ENCODE measurements at places on chromosomes 11 and 22.

GRCh38 chr11:16749666-16750065 is 11.2 kb downstream of the C11orf58 start:
- no peak for DNase-seq

- no peak for DNase-seq
These were observed 654.9 kb upstream of the CCDC90B start for GRCh38 chr11:83941050-83941449.

- no peak for DNase-seq
These were observed 183.3 kb downstream of the BLID start for GRCh38 chr11:121932646-121933185.

GRCh38 chr22:32765132-32765618 is 36.3 kb upstream of the TIMP3 start:
- DNase-seq = no peak

DNA sequence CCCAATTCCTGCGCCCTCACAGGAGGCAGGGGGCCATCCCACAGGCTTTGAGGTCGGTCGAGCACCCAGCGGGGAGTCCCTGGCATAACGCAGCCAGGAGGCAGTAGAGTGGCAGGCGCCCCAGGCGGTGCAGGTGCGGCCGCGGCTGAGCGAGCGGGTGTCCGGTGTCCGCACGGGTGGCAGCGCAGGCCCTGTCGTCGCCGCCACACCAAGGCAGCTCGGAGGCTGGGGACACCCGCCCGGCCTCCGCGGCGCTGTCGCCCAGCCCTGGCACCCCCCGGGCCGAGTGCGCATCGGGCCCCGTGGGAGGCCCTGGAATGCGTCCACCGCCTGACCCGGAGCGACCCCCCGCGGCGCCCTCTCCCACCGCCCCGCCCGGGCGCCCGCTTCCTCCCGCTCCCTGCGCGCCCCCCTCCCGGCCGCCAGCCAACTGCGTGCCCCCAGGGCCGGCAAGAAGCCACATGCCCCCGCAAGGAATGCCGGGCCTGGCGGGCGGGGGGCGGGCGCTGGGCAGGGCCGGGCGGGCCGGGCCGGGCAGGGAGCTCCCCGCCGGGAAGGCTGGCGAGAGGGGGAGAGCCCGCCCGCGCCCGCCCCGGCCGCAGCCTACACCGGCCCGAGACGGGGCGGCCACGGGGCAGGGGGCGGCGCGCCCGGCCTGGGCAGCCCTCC is 33.9 kb downstream of the PRDM11 start:
- no peak for DNase-seq

DNA sequence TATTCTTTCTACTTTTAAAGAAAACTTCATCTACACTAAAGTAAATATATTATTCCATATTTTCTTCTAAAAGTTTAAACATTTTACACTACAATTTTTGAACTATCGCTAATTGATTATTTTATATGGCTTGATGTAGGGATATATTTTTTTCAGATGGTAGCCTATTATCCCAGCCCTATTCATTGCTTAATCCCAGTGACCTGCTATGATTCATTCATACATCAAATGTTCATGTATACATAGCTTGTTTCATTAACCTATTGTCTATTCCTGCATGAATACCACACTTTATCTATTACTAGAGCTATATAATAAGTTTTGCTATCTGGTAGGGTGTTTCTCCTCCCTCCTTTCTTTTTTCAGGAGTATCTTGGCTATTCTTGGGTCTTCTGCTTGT is 5.0 kb upstream of the ROBO4 start:
- DNase-seq = no peak

- DNase-seq = no peak
These were observed 71.2 kb downstream of the ADM start for GRCh38 chr11:10376061-10376460.

- DNase-seq = no peak
These were observed 117.3 kb downstream of the RASSF10 start for GRCh38 chr11:13126430-13126829.

GRCh38 chr11:83006877-83007330 is 64.8 kb downstream of the RAB30 start:
- DNase-seq = no peak

GRCh38 chr11:118921929-118922744 is 3.6 kb downstream of the BCL9L start:
- DNase-seq = no peak

DNA sequence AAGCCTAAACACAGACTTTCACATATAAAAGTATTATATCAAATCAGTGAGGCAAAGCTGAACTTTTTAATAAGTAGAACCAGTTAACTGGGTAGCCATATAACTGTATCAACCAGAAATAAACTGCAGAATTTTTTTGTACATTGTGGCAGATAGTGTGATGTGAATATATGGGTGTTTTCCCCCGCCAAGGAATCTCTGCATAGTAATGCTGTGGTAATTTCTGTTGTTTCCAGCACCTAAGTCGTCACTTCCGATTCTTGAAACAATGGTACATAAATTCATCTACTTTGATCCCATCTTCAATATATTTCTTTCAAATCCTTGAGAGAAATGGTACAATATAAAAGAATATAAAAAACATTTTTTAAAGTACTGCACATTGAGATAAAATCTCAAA is 39.6 kb downstream of the NARS2 start:
- no peak for DNase-seq

- DNase-seq = no peak
These were observed 307.7 kb downstream of the JRKL start for GRCh38 chr11:96697466-96697865.

DNA sequence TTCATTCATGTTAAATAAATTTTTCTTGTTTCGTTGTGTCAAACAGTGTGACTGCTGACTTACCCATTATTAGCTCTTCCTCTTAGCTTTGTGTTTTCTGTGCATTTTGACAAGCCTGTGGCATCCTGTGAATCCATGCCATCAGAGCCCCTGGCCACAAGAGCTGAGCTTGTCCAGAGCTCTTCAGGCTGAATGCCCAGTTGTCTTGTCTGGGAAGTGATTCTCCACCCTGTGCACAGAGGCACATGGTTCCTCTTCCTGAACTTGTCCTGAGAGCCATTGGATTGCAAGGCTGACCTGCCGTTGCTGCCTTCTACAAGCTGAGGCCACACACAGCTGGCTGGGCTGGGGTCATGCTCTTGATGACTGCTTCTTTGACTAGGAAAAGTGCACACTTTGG is 64.1 kb downstream of the PPP6R3 start:
- DNase-seq = no peak

DNA sequence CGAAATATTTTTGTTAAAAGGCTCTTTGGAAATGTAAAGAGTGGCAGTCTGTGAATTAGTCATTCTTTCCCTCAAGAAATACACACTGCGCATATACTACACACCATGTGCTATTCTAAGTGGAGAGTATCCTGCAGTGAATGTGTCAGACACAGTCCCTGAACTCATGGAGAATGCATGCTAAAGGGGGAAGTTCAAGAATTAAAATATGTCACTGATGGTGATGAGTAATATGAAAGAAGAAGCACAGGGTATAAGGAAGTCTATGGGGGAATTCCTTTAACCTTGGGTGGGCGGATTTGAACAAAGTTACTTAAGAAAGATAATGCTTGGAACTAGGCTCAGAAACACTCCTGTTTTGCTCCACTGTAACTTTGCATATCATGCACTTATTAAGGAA is 153.0 kb downstream of the LRRC4C start:
- no peak for DNase-seq

GRCh38 chr22:41636467-41636866 is 15.4 kb downstream of the XRCC6 start:
- no peak for DNase-seq

GRCh38 chr11:8138526-8138925 is 30.3 kb downstream of the RIC3 start:
- DNase-seq = no peak

GRCh38 chr11:126403022-126403581 is 47.6 kb downstream of the ST3GAL4 start:
- DNase-seq = no peak

GRCh38 chr11:133385781-133386180 is 146.5 kb downstream of the OPCML start:
- no peak for DNase-seq

GRCh38 chr11:17816232-17816931 is 81.8 kb downstream of the KCNC1 start:
- no peak for DNase-seq

DNA sequence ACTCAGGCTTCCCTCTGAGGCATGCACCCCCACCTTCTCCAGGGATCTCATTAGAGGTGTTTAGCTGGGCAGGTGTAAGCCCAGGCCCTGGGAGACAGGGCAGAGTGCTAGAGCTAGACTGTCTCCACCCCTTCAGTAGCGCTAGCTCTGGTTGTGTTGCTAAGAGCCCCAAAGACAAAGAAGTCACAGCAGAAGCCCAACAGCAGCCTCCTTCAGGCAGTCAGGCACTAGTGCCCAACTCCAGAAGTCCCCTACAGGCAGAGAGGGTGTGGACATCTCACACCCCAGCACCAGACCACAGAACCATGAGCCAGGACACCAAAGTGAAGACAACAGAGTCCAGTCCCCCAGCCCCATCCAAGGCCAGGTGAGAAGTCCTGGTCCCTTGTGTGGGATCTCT is at the start of gene CNGA4:
CNGA4 (plus strand) TSS at position 188 of the 400 bp plus-strand sequence; CDS start at position 306, 118 bp downstream.
- no peak for DNase-seq

GRCh38 chr11:107252429-107253161 is 205.0 kb downstream of the CWF19L2 start:
- no peak for DNase-seq

DNA sequence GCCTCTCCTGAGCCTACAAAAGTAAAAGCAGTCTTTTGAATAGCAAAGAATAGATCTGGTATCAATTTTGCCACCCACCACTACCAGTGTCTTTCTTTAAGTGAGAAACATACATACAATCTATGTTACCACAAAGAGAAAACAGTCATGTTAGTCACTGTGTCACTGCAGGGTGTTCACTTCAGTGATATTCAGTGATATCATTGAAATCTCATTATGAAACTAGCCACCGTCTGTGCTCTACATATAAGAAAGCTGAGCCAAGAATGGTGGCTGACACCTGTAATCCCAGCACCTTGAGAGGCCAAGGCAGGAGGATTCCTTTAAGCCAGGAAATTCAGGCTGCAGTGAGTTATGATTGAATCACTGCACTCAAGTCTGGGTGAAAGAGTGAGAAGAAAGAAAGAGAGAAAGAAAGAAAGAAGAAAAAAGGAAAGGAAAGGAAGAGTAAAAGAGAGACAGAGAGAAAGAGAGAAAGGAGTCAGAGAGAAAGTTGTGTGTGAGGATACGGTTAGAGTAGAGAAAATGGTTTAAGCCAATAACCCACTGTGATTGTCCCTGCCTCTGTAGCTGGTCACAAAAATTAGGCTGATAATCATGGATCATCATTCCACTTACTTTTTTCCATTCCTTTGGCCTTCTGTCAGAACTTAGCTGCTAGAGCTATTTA is 847.1 kb downstream of the FAM181B start:
- no peak for DNase-seq

DNA sequence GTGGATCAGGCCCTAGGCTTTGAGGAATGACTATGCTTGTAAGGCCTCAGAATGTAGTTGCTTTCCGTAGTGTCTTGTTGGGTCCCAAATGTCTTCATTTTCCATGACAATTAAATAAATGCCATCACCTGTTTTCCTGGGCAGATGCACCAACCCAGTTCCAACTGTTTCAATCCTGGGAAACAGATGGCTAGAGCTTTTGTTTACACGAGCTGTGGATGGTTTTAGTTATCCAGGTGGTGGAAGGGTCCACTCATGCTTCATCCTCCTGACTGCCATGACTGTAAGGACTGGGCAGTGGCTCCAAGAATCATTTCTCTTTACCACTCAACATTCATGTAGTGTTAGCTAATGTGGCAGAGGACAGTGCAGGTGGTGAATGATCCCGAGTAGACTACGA is 8.6 kb downstream of the RCN1 start:
- DNase-seq = no peak

GRCh38 chr11:83801799-83802198 is 515.6 kb upstream of the CCDC90B start:
- no peak for DNase-seq

- DNase-seq = no peak
These were observed 183.5 kb downstream of the KIRREL3 start for GRCh38 chr11:126817096-126817495.

- DNase-seq = no peak
These were observed 2.2 kb downstream of the HBG2 start for GRCh38 chr11:5252192-5252918.

- DNase-seq = no peak
These were observed 60.1 kb upstream of the PHF21B start for GRCh38 chr22:45069925-45070324.

- DNase-seq = no peak
These were observed 2.7 kb downstream of the SPA17 start for GRCh38 chr11:124676386-124676785.

GRCh38 chr11:75031224-75031753 is 42.6 kb downstream of the NEU3 start:
- DNase-seq = no peak

DNA sequence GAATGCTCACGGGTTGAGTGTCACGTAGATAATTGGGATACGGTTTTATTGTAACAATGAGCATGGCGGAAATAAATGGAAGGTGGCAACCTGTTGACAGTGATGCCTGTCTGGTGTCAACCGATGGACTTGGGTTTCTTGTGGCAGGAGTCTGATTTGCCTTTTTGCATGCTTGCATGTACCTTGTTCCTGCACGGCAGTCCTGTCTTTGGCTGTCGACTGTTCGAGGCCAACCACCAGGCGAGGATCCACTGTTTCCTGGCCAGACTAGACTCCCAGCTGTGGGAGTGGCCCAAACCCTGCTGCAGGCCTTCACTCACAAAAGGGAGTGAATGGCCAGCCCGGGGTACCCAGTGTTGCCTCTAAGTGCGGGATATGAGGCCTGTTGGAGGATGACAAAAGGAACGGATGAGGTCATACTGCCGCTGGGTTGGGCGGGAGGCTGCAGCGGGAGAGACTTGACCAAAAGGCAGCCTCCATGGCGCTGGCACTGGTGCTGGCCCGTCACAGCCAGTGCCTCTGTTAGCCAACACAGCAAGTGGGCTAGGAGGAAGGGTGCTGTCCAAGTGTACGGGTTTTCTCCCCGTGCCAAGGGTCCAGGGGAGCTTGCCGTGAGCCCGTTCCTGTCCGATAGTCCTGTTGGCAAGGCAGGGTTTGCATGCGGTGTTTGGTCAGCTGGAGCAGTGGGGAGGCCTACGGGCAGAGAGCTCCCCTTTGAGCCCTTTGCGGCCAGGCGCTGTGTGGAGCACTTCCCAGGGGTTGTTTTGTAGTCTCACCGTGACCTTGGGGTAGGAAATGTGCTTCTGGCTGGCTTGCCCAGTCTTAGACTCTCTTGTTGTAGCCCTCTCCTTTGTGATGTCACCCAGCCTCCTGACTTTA is 974 bp downstream of the DGCR8 start:
- no peak for DNase-seq

- DNase-seq = no peak
These were observed 93.1 kb upstream of the ZC3H12C start for GRCh38 chr11:110000031-110000502.

DNA sequence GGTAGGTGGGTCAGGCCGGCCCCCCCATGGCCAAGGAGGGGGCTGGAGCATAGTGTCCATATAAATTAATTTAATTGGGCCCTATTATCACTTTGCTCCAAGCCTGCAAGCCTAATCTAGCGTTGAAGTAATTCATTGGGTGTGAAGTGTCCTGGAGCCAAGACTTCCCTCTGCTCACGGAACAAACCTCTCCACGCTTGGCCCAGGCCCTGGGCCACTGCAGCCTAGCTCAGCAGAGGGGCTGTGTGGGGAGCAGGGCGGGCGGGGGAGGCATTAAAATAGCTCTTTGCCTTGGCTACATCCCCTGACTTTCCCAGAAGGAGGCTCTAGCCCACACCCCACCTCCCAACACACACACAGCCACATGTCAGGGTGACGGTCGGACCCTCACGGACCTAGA is 73.5 kb downstream of the THAP12 start:
- no peak for DNase-seq

- no peak for DNase-seq
These were observed 93.0 kb downstream of the SLC1A2 start for GRCh38 chr11:35326266-35326879.

GRCh38 chr11:44889266-44889665 is 61.4 kb downstream of the TP53I11 start:
- DNase-seq = no peak
